ENCODE measurements at places on chromosomes 1 and 21.

- no peak for DNase-seq
Observed at GRCh38 chr1:223270155-223270554, 93.8 kb downstream of the SUSD4 start.

DNA sequence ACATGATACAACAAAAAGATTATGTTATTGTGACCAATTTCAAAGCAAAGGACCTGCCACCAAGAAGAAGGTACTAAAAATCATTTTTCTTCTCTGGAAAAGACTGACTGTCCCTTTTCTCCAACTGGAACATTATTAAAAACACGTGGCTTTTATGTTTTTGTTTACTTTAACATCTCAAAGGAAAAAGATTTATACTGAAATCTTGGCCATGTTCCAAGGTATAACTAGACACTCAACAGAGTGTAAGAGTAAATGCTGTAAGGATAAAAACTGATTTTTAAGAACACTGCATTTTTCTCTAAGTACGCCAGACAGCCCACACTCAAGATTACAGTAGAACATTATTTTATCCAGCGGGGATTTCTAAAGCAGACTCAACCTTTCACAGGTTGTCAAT, 62.1 kb downstream of the BRWD1 start:
- DNase-seq, result no peak

GRCh38 chr1:46549697-46550681, 1.5 kb downstream of the KNCN start:
- peak; percentile 39 for DNase-seq

GRCh38 chr1:19123837-19124236, 86.2 kb downstream of the UBR4 start:
- DNase-seq, result peak; percentile 36

DNA sequence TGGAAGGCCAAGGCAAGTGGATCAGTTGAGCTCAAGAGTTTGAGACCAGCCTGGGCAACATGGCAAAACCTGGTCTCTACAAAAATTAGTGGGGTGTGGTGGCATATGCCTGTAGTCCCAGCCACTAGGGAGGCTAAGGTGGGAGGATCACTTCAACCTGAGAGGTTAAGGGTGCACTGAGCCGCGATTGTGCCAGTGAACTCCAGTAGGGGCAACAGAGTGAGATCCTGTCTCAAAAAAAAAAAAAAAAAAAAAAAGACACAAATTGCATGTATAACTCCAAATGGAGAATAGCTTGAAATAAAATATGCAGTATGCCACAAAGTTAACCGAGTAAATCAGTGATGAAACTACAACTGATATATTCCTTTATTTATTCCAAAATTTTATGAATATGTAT, 51.6 kb downstream of the LRRC40 start:
- DNase-seq, result no peak

DNA sequence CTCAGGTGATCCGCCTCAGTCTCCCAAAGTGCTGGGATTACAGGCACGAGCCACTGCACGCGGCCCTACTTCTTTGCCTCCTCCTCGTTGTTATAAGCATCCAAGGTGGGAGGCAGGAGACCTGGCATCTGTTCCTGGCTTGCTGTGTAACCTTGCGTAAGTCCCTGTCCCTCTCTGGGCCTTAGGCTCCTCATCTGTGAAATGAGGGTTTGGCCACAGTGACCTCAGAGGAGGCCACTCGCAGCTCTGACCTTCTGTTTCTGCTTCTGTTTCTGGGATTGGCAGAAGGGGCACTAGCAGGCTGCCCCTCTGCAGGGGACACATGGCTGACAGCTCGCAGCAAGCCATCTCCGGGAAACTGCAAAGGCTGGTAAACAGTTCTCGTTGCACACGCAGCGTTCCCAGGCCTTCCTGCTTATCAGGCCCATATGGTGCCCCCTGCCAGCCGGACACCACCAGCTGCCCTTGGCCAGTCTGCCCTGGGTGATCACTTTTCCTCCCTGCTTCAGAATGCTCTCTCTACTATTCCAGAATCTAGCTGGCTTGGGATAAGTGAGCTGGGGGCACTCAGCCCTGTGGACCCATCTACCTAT, 2.6 kb upstream of the LDLRAP1 start:
- no peak for DNase-seq

GRCh38 chr1:151773702-151774101, 10.4 kb upstream of the MRPL9 start:
- DNase-seq, result no peak

GRCh38 chr1:158328426-158328825, 2.9 kb downstream of the CD1B start:
- DNase-seq, result no peak

DNA sequence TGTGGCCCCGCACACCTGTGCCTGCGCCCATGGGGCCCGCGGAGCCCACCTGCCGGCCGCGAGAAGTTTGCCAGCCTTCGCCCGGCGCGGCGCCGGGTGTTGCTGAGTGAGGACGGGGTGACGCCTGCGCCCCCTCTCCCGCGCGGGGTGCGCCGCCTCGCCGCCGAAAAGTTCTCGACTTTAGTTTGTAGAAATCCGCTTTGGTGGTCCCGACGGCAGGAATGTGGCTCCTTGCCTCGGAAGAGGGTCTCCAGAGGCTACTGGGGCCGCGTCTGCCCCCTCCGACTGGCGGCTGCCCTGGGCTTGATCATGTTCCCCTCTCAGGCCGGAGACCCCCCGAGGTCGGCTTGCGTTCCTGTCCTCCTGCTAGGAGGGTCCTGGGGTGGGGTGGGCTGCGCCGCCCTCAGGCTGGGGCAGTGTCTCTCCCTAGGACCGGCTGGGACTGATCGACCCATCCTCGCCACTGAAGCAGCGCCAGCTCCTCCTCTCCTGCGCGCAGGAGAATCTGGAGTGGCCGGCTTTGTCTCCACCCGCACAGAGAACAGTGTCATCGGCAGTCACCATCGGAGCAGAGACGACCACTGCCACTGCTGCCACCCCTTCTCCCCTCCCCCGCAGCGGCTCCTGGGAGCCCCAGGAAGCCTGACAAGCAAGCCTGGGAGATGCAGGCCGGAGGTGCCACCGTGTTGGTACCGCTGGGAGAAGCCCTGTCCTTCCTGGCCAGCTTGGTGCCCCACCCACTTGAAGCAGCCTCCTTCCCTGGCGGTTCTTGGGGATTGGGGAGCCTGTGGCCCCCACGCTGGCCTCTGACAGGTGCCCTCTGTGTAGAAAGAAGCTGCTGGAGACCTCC, 553 bp upstream of the SLC30A2 start:
- DNase-seq, result no peak

GRCh38 chr1:97192872-97193572, 471.4 kb downstream of the PTBP2 start:
- no peak for DNase-seq

GRCh38 chr1:209768354-209768774, 12.5 kb downstream of the TRAF3IP3 start:
- DNase-seq, result peak; percentile 95

DNA sequence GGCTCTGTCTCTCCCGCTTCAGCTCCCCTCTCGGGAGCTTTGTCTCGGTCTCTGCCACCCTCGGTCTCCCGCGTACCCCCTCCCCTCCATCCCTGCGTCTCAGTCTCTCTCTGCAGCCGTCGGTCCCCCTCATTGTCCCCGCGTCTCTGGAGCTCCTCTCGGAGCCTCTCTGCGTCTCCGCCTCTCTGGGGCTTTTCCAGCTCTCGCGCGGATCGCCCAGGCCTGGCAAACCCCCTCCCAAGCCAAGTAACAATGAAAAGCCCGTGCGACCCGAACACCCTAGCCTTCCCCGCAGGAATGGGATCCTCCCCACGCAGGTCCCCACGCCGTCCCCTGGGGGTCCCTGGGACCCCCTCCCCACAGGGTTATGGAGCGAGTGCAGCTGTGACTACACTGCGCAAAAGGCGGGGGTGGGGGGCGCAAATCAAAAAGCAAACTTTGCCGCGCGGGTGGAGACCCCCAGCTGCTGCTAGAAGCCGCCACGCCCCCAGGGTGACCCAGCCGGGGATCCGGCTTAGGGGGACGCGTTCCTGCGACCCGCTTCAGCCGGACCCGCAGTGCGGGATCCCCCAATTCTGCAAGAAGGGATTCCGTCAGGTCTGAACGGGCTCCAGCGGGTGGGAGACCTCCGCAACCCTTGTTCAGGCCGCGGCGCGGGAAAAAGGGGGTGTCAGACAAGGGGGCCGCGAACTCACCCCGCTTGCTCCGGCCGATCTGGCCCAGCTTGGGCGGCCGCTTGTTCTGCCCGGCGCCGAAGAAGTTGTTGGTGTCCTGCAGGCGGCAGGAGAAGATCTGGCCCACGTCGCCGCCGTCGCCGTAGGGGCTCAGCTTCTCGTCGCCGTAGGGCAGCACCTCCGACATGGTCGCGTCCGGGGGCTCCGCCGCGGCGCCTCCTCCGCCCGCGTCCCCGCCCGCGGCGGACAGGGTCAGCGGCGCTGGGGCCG, 1.2 kb downstream of the CAMK2N1 start:
- no peak for DNase-seq

- no peak for DNase-seq
Observed at GRCh38 chr1:57362480-57362879, 61.4 kb downstream of the DAB1 start.

- peak; percentile 44 for DNase-seq
Observed at GRCh38 chr1:6260961-6261614, at the start of gene GPR153. Gene GPR153 (minus strand): TSS chr1:6261098. CDS start chr1:6254905, 6,193 bp downstream.

GRCh38 chr1:9416918-9417500, 122.3 kb upstream of the SLC25A33 start:
- no peak for DNase-seq

GRCh38 chr1:184945029-184945428, 29.3 kb downstream of the NIBAN1 start:
- no peak for DNase-seq

- DNase-seq, result no peak
Observed at GRCh38 chr1:163399976-163400601, 78.3 kb downstream of the NUF2 start.

DNA sequence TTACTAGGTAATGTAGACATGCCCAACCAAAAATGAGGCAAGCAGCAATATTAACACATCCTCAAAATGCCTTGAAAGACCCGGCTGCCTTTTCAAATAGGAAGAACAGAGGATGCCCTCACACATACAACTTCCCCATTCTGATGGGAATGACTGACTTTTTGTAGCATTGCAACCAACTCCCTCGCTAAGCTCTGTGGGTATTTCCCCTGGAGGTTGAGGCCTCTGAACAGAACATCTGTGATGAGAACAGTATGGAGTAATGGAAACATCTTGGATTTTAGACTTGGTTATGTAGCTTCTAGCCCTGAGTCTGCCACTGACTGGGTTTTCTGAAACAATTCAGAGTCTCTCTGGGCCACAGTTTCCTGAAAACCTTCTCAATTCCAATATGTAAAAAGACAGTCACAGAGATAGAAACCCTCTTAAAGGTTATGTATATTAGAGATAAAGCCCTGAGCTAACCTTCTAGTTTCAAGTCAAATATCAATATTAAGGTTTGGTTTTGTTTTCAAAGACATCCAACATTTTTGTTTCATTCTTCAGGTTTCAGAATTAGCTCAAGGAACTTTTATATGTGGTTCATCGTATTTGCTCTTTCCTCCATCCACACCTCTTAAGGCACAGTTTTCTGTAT, 311.5 kb downstream of the SETD4 start:
- DNase-seq, result no peak

DNA sequence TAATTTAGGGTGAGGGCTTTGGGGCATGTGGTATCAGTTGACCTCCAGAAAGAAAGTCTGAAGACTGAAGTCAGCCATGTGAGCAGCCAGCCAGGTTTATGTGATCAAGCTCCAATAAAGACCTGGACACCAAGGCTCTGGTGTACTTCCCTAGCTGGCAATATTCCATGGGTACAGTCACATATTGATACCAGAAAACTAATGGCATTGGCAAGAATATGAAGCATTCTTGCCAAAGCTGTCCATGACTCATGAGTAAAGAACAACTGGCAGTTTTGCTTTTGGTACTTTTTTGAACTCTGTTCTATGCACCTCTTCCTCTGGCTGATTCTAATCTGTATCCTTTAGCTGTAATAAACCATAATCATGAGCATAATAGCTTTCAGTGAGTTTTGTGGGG, 415.3 kb upstream of the CAMK1G start:
- DNase-seq, result no peak

DNA sequence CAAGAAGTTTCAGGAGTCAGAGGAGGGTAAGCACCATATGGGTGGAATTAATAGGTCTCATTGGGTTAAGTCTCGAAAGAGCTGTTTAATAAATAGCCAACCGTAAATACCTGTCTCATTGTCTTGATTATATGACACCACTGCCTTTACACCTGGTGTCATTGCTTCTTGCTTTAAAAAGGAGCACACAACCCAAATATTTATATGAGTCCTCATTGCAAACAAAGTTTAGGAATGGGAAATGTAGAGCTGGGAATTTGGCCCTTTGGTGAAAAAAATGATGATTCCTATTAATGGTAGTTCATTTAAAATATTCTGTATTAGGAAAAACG, 2.1 kb downstream of the BACH1 start:
- DNase-seq, result no peak

- DNase-seq, result no peak
Observed at GRCh38 chr1:153057375-153057774, at the start of gene SPRR2A. Gene SPRR2A (minus strand): TSS chr1:153057512. CDS start chr1:153056735, 777 bp downstream.

- no peak for DNase-seq
Observed at GRCh38 chr1:117696561-117696960, 90.7 kb downstream of the TENT5C start.

DNA sequence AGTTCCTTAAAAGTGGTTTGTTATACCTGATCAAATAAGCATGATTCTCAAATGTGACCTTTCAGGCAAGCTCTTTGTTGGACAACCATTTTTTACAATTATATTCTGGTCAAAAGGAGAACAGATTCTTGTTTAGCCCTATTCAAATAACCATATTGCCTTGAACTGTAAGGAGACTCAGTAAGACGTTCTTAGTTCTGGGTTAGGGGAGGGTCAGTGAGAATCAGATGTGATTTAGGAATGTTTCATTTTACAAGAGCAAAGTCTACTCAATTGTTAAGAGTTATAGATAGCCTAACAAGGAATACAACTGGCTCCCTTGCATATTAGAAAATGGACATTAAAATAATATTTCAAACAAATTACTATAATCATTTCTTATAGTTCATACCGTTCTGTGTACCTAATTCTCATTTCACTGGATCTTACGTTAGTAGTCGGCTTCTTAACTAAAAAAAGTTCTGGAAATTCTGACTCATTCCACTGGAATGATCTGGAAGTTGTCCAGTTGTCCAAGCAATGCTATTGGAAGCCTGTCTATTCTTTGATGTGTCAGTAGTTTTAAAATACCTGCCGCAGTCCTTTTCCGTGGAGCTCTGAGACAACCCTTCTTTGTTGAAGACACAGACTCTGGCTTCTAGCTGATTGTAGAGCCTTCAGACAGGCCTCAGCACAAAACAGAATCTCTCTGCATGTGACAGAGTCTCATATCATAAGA, 88.8 kb downstream of the MAST2 start:
- DNase-seq, result no peak

GRCh38 chr1:219539645-219540254, 73.2 kb downstream of the ZC3H11B start:
- no peak for DNase-seq

DNA sequence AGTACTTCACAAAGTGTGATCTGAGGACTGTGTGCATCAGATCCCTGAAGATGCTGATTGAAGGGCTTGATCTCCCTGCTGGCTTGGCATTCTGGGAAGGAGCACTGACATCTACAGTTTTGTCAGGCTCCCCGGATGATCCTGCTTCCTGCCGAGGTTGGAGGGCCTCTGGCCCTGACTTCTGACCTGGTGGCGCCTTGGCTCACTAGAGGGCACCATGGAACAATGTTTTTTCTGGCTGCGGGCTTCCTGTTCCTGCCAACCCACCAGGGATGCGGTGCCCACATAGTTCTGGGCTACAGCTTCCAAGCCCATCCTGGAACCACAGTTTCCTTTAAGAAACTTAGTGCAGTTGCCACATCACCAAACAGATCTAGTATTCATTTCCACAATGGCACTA, 38.8 kb upstream of the RASAL2 start:
- peak; percentile 1 for DNase-seq
